ENCODE measurements at places on chromosomes 6 and 20. TPM values are rescaled to one million over a fixed set of nuclear protein-coding genes. Genes with fewer than 3 reads are reported as not detected.

DNA sequence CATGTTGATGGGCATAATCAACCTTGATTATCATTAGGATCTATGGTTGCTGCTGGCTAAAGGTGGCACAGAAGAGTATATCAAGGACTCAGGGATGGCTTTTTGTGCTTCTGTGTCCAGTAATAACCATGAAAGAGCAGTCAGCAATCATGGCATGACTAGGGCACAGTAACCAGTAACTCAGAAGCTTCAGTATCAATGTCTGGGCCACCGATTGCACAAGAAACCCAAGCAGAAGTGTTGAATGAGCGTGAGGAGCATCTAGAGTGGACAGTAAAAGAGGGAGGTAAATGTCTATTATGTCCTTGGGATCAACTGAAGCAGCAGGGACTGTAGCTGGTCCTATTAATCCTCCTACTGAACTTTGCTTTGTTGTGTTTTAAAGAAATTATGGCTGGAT, 81.5 kb upstream of the F13A1 start:
- no peak overlapping the region for H3K27ac ChIP-seq
- H3K4me1 ChIP-seq: no peaks in the 10 kb centered on the region
- no peak overlapping the region for H3K4me3 ChIP-seq
- DNase-seq: no peak
- no peaks in the 10 kb centered on the region for H3K36me3 ChIP-seq

- no peak overlapping the region for H3K27ac ChIP-seq
- DNase-seq: no peak
- no peaks in the 10 kb centered on the region for H3K27me3 ChIP-seq
- H3K36me3 ChIP-seq: no peaks in the 10 kb centered on the region
- no peak overlapping the region for H3K4me3 ChIP-seq
- H3K4me1 ChIP-seq: no peaks in the 10 kb centered on the region
Observed at GRCh38 chr6:70905742-70906141, 51.1 kb downstream of the B3GAT2 start.

HINT3 gene
- 11.5 TPM for total RNA-seq

- H3K36me3 ChIP-seq: peaks cover 45% of the 10 kb centered on the region
- DNase-seq: no peak
- no peaks in the 10 kb centered on the region for H3K27me3 ChIP-seq
- H3K4me3 ChIP-seq: no peak overlapping the region
Observed at GRCh38 chr20:56393653-56394052, 1.2 kb downstream of the CSTF1 start.

DNA sequence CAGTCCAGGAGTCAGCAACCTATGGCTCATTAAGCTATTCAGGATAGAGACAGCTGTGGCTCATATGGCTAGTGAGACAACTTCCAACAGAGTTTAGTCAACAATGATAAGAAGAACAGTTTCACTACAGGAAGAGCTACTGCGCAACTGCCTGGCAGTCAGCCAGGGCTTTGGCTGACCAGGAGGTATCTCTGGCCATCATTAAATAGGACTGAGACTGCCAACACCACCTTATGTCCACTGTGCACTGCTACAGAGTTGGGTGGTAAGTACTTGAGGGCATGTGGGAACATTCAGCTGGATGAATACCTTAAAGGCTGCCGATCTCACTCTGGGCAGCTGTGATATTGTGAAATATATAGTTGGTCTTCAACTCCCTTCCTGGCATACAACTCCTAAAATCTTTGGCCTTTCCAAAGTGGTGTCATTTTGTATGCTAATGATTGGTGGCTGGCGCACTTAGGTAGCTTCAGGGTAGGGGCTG, 52.2 kb upstream of the FAM83C start:
- peak; percentile 47 for DNase-seq
- peaks cover 52% of the 10 kb centered on the region for H3K36me3 ChIP-seq
- H3K4me3 ChIP-seq: no peak overlapping the region
- H3K27me3 ChIP-seq: no peaks in the 10 kb centered on the region
- H3K27ac ChIP-seq: peak overlapping the region; percentile 22

SYCP2 gene
- total RNA-seq: 0.23 TPM
